Right ventricle myocardium inferior (tissue), 1 donor: ENCODE measurements at places on chromosomes 7 and 10.

GRCh38 chr7:28729727-28730126 is 228.4 kb downstream of the TRIL start:
- DNase-seq: no peak

DNA sequence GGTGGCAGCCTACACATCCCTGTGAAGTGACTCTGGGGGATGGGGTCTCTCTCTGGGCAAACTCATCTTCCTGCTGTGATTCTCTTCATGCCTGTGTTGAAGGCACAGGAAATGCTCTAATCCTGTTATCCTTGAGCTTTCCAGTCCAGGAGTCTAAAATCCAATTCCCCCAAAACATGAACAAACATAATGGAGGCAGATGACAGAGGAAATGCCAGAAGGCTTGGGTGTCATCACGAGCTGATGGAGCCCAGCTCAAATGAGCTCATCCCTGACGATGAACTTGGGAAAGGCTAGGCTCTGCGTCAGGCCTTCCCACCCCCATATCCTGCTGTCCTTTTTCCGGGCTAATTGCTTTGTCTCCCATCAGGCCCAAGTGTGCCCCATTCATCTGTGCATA is 165.9 kb upstream of the PODXL start:
- DNase-seq: no peak

DNA sequence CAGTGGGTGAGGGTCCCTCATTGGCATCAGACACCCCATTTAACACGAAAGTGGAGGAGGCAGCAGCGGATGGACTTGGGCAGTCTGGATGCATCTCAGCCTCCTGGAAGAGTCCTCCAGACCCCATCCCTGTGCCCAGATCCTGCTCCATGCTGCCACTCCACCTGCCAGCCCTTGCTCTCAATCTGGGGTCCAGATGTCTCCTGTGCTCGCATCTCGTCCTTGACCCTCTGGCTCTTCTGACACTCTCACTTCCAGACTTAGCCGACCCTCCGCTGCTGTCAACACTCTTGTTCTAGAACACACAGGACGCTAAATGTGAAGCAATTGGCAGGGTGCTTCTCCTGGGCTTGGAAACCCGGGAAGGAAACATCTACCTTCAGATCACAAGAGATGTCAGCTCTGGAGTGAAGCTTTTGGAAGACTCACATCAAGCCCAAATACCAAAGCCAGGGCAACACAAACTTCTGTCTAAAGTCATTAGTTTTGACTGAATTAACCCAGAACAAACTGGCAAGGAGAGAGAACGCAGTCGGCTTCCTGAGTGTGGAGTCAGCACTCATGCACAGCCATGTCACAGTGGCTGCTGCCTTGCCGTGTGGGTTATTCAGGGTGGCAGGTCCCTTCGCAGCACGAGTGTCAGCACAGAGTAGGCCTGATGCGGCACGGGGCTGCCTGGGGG is 379.1 kb downstream of the TCERG1L start:
- no peak for DNase-seq

GRCh38 chr10:104526188-104526587 is 114.9 kb upstream of the SORCS3 start:
- DNase-seq: no peak

DNA sequence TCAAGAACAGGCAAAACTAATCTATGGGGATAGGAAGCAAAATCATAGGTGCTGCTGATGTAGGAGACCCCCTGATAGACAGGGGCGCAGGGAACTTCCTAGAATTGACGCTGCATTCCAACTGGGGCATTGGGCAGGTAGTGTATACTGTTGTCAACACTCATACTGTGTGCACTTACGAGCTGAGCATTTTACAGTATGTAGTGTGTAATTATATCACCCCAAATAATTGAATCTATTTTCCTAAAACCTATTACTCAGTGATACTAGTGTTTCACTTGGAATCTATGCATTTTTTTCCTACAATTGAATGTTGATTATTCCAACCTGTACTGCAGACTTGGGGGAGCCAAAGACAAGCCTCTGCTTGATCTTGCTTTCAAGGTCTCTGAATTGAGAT is 207.0 kb upstream of the PRKCQ start:
- DNase-seq: no peak

GRCh38 chr10:16886031-16886430 is 68.8 kb upstream of the RSU1 start:
- no peak for DNase-seq

GRCh38 chr10:43064331-43065075 is 12.4 kb upstream of the RET start:
- peak; percentile 40 for DNase-seq

DNA sequence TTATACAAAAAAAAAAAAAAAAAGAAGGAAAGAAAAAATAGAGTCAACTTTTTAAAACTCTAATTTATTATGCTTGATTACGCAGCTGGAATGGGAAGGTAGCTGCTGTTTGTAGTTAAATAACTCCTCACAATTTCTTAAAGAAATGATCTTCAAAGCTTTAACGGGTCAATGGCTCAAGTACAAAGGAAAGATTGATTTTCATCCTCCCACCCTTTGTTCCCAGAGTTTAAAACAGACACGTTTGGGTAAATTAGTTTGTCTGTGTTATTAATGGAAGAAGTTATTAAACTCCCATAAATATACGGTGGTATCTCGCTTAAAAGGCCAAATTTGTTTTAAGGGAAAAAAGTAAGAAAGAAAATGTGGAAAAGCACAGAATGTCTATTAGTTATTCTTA is 179.3 kb downstream of the EMX2 start:
- no peak for DNase-seq

GRCh38 chr10:110226926-110227641 is 19.7 kb downstream of the MXI1 start:
- DNase-seq: peak; percentile 89

DNA sequence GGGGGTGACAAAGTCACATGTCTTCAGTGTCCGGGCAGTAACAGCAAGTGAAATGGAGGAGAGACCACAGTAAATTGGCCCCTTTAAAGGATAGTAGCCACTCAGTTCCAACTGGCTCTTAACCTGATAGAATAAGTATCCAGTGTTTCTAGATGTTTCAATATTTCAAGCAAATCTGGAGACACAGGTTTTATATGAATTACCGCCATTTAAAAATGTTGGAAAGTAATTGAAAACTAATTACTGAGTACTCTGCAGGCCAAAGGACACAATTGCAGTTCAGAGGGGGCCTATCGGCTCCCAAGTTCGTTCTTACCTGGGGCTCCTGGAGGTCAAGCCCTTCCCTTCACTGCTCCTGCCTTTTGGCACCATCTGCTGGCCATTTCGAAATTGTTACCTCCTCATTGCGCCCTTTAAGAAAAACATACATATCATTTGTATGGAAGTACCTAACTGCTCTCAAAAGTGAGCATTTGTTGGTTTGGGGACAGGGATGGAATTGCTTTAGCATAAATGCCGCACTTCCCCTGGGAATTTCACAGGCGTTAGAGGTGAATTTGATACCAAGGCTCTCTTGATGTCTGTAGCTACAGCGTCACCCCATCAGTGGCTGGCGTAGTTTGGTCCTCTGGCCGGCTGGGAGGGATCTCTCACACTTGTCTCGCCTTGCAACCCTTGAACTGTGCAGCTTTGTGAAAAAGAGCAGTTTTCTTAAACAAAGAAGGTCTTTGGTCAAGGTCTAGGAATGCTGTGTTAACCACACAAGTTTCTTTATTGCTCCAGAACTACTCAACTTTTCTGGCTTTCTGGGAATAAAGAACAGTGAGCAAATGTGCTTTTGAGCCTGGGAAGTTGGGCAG is 220.0 kb downstream of the ARHGAP21 start:
- no peak for DNase-seq

DNA sequence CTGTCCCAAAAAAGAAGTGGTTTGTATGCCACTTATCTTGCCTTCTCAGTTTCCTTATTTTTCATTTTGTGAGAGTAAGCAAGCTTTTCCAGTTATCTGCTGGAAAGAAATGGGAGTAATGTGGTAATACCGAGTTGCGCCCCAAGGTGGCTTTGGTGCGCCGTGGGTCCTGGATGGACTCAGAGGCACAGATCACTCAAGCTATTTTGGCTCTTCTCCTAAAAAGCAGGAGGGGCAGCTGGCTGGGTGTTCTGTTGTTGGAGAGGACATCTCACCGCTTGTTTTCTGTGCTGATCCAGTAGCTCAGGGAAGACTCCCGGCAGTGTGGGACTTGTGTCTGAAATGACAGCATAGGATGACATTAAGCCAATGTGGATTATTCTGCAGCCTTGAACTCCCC is 16.4 kb downstream of the PRKRIP1 start:
- DNase-seq: peak; percentile 73

GRCh38 chr7:774161-775109 is 47.4 kb upstream of the PRKAR1B start:
- DNase-seq: no peak

- DNase-seq: no peak
Observed at GRCh38 chr7:74083928-74084721, 521 bp downstream of the LIMK1 start.

- DNase-seq: no peak
Observed at GRCh38 chr7:76047305-76047810, 442 bp downstream of the STYXL1 start.

DNA sequence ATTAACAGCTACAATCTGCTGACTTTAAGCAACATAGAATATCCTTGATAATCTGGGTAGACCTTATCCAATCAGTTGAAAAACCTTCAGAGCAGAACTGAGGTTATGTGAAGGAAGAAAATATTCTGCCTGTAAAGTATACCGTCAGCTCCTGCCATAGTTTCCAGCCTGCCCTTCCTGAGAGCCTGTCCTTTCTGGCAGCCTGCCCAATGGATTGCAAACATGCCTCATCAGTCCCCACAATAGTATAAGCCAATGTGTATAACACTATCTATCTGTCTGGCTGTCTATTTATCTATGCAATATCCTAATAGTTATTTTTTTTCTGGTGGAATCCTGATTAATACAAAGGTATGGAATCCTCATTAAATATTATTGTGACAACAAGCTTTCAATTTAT is 489.2 kb upstream of the KCND2 start:
- no peak for DNase-seq

- DNase-seq: peak; percentile 81
Observed at GRCh38 chr10:95406651-95407280, 116.0 kb upstream of the PDLIM1 start.

GRCh38 chr10:117723343-117723742 is 180.8 kb downstream of the EMX2 start:
- no peak for DNase-seq

DNA sequence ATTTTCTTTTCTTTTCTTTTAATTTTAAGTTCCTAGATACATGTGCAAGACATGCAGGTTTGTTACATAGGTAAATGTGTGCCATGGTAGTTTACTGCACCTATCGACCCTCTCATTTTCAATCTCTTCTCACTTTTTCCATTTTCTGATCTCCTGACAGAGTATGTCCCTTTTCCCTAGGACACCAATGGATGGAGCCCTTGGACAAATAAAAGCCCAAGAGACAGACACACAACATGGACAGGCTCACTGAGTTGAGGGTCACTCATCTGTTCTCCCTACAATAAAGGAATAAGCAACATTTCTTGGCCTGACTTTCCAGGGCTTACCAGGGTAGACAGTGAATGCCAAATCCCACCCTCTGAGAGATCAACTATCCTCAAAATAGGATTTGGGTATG is 15.2 kb upstream of the UBE2D1 start:
- DNase-seq: no peak

- DNase-seq: no peak
Observed at GRCh38 chr7:128727239-128727638, 11.9 kb upstream of the CALU start.

DNA sequence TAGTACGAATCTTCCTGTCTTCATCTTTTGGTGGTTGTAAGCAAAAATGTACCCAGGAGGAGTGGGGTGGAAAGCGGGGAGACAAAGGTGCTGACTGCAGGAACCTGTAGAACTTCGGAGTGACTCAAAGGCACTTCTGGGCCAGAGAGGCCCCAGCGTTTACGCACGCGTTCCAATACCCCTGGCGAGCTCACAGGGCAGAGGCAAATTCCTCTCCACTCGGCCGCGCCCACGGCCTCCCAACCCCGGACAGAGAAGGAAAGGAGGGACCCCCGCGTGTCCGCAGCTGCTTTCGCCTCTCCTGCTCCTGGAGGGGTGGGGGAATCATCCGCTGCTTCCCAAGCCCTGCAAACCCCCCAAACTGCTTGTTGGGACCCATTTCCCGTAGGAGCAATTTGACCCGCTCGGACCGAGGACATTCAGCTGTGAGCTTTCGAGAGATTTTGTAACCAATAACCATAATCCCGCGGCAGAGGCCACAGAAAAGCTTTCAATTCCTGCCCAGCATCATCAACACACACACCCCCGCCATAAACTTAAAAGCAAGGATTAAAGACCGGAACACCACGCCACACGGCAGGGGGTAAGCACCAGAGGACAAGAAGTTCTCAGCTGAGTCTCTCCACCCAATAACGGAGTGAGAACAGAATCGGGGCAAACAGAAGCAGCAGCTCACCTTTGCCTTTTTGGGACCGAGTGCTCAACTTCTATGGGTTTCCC is 2.3 kb downstream of the IGF2BP3 start:
- no peak for DNase-seq

- no peak for DNase-seq
Observed at GRCh38 chr10:114345701-114346100, 58.6 kb downstream of the AFAP1L2 start.

DNA sequence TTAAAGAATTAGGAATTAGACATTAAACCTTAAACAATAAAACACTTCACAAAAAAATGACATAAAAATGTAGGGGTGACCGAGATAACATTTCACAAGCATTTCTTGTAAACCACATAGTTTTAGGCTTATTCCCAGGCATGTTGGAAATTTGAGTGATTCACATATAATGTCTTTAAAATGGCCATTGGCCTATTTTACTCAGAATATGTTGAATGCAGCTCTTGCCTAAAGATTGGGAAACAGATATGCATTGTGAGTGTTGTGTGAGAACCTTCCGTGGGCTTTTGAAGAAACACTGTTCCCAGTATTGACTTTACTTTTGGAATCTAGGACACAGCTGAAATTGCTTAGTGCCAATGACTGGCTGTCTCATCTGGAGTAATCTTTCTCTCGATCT is 79.6 kb downstream of the ARL5B start:
- no peak for DNase-seq

GRCh38 chr10:103540722-103541121 is 47.2 kb downstream of the NEURL1 start:
- no peak for DNase-seq

DNA sequence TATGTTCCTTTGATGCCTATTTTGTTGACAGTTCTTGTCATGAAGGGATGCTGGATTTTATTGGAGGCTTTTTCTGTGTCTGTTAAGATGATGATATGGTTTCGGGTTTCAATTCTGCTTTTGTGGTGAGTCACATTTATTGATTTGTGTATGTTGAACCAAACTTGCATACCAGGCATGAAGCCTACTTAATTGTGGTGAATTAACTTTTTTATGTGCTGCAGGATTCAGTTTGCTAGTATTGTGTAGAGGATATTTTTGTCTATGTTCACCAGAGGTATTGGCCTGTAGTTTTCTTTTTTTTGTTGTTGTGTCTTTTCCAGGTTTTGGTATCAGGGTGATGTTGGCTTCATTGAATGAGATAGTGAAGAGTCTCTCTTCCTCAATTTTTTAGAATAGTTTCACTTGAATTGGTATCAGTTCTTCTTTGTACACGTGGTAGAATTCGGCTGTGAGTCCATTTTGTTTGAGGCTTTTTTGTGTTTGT is 345.9 kb downstream of the KIF20B start:
- DNase-seq: no peak
